SK-N-DZ (cell line): ENCODE measurements at places on chromosomes 16 and 17.

GRCh38 chr16:19712418-19713058, 5.5 kb downstream of the KNOP1 start:
- DNase-seq = no peak

DNA sequence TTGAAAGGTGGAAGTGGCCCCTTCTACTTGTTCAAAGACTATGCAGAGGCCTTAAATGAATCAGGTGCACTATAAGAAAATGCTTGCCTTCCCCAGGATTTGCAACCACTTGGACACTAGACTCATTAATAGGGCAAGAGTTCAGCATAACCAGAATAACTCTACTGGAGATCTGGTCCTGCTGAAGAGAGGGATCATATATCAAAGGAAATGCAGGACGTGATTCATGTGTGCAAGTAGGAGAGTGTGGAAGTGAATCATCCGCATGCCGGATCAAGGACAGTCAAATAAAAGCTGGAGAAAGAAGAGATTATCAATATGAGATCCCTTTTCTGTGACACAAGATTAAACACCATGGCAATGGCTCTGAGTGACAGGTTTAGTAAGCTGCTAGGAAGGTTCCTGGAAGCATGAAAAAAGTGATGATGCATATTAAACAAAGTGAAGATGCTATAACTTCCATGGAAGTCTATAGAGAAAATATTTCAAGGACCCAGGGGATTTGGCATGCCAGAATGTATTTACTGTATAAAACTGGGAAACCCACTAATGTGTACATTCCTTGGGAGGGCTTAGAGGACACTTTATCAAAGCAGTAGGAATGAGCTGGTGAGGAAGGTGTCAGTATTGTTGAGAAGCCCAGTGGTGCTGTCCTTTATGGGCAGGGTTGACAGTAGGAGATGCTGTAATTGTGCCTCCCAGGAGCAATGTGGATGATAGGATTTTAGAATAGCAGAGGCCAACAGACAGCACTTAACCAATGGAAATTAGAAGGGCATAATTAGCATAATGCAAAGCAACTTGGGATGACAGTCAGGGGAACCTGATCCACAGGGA, 133.1 kb downstream of the ABCA8 start:
- DNase-seq = no peak

- DNase-seq = no peak
These were observed 31.7 kb upstream of the DHX40 start for GRCh38 chr17:59533694-59534093.

- DNase-seq = no peak
These were observed 710 bp upstream of the CAVIN1 start for GRCh38 chr17:42423766-42424165.

- DNase-seq = no peak
These were observed 8.1 kb downstream of the TMEM97 start for GRCh38 chr17:28327031-28327607.

GRCh38 chr17:55487695-55488432, 23.4 kb downstream of the SMIM36 start:
- DNase-seq = no peak

GRCh38 chr17:1742371-1743087, at the start of gene SERPINF2:
SERPINF2 (plus strand) TSS chr17:1742871; CDS start chr17:1744996, 2,125 bp downstream.
- DNase-seq = peak; percentile 82

- peak; percentile 59 for DNase-seq
These were observed 24.9 kb downstream of the SBK1 start for GRCh38 chr16:28317040-28317880.
